ENCODE measurements at places on chromosomes 2 and 18.

- DNase-seq = no peak
These were observed 16.6 kb downstream of the CTDP1 start for GRCh38 chr18:79695856-79696850.

DNA sequence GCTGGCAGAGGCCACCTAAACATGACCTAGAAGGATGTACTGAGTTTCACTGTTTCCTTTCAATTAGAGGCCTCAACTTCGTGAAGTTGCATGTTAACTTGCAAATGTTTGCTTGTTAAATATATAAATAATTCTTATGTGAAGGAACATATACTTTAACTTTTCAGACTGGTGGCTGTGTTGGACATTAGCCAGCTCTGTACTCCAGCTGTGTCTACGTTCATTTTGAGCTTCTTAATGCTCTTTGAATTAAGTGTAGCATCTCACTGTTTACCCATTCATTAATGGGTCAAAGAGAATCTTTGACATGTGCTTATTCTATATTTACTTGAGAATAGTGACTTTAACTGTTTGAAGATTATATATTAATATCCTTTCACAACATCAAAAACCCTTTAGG, 823.2 kb upstream of the ID2 start:
- DNase-seq = no peak

DNA sequence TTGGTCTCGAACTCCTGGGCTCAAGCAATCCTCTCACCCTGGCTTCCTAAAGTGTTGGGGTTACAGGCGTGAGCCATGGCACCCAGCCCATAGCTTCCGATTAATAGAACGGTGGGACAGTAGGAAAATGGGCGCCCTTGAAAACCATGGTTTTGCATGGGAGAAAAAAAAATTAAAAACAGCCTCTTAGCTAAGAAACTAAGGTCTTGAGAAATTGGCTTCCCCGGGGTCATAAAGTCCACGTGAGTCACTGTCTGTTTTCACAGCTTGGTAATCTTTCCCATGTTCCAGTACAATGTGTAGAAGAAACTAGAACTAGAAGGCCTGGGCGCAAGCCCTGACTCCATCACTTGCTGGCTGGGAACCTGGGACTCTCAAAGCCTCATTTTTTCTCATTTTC, 20.7 kb downstream of the B3GNT2 start:
- DNase-seq = no peak

GRCh38 chr2:128374711-128375413, 56.2 kb upstream of the HS6ST1 start:
- DNase-seq = no peak

- no peak for DNase-seq
These were observed 659.8 kb downstream of the CPS1 start for GRCh38 chr2:211216221-211216620.

GRCh38 chr2:19754907-19755306, 146.9 kb downstream of the TTC32 start:
- DNase-seq = no peak

- no peak for DNase-seq
These were observed 21.5 kb upstream of the DSG3 start for GRCh38 chr18:31426021-31426420.

- DNase-seq = no peak
These were observed 25.0 kb downstream of the FN1 start for GRCh38 chr2:215410932-215411285.

GRCh38 chr2:97857553-97857952, 138.2 kb downstream of the TMEM131 start:
- DNase-seq = no peak

- no peak for DNase-seq
These were observed 276.1 kb downstream of the RIT2 start for GRCh38 chr18:42839408-42839807.

GRCh38 chr2:228735697-228736096, 535.4 kb downstream of the PID1 start:
- DNase-seq = no peak

DNA sequence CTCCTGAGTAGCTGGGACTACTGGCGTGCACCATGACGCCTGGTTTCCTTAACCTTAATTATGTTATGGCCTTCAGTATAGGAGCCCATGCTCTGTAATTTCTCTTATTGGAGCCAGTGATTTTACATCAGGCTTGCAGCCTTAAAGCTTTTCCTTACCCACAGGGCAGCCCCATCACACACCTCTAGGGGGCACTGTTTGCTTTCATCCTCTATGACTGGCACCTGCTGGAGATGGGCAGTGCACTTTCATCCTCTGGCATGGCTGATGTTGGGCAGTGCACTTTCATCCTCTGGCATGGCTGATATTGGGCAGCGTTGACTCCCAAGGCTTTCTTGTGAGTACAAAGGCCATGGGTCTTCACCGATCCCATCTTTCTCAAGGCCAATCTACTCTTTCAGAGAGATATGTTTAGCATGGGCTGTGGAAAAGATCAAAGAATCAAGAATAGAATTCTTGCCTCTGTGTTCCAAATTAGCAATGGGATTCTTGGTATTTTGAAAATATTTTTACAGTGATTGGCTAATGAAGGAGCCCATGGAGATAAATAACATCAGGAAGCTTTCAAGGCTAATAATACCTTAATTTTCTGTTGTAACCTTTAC, 80.7 kb upstream of the MEX3C start:
- no peak for DNase-seq

DNA sequence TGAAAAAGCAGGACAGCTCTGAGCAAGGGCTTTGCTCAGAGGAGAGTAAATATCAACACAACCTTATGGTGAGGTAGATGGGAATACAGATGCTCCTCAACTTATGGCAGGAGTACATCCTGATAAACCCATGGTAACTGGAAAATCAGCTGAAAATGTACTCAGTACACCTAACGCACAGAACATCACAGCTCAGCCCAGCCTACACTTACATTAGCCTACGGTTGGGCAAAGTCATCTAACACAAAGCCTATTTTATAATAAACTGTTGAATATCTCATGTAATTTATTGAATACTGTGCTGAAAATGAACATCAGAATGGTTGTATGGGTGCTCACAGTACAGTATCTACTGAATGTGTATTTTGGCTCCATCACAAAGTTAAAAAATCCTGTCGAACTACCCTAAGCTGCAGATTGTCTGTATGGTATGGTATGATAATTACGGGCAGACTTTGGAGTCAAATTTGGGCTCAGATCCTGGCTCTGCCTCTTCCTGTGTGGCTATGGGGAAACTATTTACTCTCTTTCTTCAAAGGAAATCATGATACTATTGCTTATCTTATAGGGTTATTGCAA, 120.3 kb upstream of the LYPD1 start:
- no peak for DNase-seq

- DNase-seq = peak; percentile 63
These were observed at the start of gene IL18R1 for GRCh38 chr2:102355526-102356380. Gene IL18R1 (plus strand): TSS chr2:102355796. CDS start chr2:102362661, 6,865 bp downstream.

GRCh38 chr2:126799301-126799700, 99.4 kb upstream of the TEX51 start:
- DNase-seq = no peak

DNA sequence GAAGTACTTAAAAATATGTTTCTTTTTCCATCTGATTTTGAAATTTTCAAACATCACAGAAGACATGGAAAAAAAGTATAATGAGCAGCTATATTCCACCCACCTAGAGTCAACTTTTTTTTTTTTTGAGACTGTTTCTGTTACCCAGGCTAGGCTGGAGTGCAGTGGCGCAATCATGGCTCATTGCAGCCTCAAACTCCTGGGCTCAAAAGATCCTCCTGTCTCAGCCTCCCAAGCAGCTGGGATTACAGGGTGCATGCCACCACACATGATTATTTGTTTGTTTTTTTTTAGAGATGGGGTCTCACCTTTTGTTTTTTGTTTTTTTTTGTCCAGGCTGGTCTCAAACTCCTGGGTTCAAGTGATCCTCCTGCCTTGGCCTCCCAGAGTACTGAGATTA, 26.6 kb upstream of the UGGT1 start:
- no peak for DNase-seq

DNA sequence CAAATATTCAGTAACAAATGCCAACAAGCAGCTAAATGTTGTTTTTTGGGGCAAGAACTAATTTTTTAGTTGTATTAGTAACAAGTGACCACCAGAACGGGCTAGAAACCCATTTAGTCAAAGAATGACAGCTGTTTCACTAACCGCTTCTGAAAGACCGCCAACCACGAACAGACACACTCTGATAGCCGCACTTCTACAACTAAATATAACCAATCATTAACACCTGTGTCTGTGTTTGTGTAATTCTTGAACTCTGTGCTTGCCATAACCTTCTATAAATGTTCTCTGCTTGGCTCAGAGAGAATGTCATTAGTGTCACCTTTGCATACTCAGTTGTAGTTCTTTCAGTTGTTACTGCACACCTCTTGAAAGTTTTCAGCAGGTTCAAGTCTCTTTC, 526.3 kb upstream of the LRRTM1 start:
- DNase-seq = no peak

- no peak for DNase-seq
These were observed 63.1 kb downstream of the NAPG start for GRCh38 chr18:10588975-10589374.

- peak; percentile 77 for DNase-seq
These were observed 19.3 kb downstream of the GPR55 start for GRCh38 chr2:230905448-230906421.

DNA sequence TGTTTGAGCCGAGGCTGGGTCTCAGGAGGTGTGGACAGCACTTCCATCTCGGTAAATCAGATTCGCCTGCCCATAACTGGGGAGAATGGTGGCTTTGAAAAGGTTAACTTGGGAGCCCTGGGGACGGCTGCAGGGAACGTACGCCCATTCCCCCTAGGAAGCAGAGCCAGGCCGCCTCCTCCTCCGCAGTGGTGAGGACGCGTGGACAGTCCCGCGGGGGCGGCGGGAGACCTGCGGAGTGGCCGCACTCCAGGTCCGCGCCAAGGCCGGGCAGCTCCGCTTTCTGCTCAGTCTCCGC, 845 bp upstream of the MYCN start:
- peak; percentile 23 for DNase-seq

- no peak for DNase-seq
These were observed 72.2 kb upstream of the TMEM87B start for GRCh38 chr2:111982822-111983221.

GRCh38 chr2:27809761-27810241, 38.3 kb downstream of the MRPL33 start:
- no peak for DNase-seq

DNA sequence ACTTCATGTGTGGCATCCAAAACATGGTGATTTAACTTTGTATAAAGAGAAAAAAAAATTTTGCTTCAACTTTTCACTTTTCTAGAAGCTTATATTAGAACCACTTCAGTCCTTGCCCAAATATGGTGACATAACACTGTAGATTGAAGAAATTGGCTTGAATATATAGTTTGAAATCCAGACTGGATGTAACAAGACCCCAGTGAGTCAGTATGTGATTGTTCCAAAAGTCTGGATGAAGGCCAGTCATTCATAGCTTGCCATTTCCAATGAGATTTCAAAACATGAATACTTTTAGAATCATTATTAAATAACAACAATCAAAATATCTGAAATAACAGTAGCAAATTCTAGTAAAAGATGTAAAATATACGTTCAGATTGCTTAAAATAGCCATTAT, 104.8 kb upstream of the FN1 start:
- no peak for DNase-seq

DNA sequence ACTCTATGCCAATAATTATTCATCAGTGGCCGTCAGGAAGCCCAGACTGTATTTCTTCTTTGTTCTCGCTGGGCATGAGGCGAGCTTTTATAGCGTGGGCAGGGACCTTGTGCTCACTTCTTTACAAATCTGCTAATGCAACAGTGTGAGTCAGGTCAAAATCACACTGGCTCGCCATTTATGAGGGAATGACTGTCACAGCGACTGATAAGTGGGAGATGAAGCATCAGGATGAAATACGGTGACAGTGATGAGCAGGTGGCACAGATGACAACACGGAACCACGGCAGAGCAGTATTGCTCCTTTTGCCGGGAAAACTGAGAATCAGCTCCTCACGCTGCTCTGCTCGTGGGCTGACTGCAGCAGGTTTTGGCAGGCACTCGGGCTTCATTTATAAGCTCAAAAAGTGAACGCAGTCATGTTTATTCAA, 20.5 kb downstream of the TYMS start:
- no peak for DNase-seq

GRCh38 chr2:210496512-210496911, 20.0 kb upstream of the LANCL1 start:
- no peak for DNase-seq

DNA sequence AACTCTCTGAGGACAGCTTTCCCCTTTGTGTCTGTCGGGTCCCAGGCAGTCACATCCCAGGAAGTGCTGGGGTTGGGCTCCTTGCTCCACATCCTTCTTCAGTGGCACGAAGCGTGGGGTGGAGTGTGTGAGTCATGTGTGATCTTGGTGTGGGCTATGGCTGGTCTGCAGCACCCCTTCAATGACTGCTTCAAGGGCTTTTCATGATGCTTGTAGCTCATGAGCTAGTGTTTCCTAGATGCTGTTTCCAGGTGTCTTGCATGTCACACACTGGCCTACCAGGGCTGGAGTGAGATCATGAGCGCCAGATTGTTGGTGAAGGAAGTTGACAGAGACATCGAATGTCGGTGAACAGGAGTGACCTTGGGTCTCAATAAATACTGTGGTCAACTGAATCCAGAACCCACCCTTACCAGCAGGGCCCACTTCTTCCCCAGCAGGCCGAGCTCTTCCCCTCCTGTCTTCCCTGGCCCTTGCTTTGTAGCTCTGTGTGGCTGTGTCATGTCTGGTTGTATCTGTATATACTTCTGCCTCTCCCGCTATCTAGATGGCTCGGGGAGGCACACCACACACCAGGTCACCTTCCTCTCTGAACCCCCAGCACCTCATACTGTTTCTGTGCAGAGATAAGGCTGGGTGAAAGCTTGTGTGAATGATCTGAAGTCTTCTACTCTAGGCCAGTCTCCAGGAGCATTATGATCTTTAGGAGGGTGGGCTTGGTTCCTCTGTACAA, 3.8 kb downstream of the C2orf92 start:
- no peak for DNase-seq

GRCh38 chr2:59249441-59250306, 1008.5 kb upstream of the FANCL start:
- no peak for DNase-seq

- peak; percentile 42 for DNase-seq
These were observed 63.0 kb downstream of the TANK start for GRCh38 chr2:161223139-161223732.

- DNase-seq = no peak
These were observed 28.0 kb downstream of the TANC1 start for GRCh38 chr2:158996378-158996993.

DNA sequence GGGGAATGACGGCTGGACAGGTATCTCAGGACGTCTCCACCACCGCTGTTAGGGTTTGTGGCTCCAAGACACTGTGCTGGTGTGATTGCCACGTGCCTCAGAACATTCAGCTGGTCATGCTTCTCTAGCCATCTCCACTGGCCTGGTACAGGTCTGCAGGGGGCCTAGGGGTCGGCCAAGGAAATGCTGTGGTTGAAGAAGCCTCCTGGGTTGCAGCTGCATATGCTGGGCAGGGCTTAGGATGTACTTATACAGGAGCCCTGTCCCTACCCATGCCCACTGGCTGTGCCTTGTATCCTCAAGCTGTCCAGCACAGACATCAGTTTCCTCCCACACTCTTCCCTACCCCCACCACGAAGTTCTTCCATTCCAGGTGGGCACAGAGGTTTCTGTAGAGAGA, 64.1 kb downstream of the NPPC start:
- no peak for DNase-seq
